ENCODE measurements at places on chromosomes 7 and 10. TPM values are rescaled to one million over a fixed set of nuclear protein-coding genes. Genes with fewer than 3 reads are reported as not detected.

- no peak for DNase-seq
These were observed 4.4 kb upstream of the ST7 start for GRCh38 chr7:116948934-116949333.

The SCIN gene
- total RNA-seq = 3.9 TPM

- no peak for DNase-seq
These were observed 67.4 kb downstream of the PDGFA start for GRCh38 chr7:452226-452751.

The AKR1C4 gene
- total RNA-seq = not detected

The STAMBPL1 gene
- 3.8 TPM for total RNA-seq

DNA sequence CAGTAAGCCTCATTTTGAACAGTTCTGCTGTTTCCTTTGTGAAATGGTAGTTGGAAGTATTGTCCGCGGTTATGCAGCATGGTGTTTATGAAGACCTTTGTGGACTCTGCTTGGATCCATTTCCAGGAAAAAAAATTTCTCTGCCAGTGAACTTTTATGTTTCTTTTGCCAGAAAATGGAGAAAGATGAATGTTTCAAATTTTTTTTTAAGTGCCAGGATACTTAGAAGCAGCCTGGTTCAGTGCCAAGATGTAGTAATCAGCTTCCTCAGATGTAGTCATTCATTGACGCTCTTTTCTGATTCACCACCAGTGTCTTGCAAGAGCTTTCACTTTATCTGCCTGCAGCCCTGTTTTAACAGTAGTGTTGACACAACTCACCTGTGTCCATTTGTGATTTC lies 258.2 kb downstream of the SDK1 start:
- no peak for DNase-seq

GRCh38 chr7:155529845-155530244 lies 16.5 kb downstream of the CNPY1 start:
- no peak for DNase-seq

GRCh38 chr7:103418241-103418640 lies 27.8 kb downstream of the SLC26A5 start:
- no peak for DNase-seq

DNA sequence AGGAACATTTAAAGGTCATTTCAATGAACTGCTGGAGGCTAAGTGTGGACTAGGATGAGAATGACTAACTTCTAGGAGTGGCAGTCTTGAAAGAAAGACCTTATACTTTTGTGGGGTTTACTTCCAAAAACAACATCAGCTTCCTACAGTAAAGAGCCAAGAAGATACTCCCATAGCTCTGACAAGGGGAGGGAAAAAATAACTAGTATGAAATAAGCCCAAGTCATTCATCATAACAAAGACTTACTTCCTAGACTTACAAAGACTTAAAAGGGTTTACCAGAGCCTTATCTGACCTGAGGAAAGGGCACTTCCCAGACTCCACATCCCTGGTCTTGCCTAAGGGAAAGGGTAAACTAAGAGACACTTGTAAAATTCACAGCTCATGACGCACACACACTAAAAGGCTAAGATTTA lies 31.7 kb downstream of the ARHGAP12 start:
- no peak for DNase-seq

DNA sequence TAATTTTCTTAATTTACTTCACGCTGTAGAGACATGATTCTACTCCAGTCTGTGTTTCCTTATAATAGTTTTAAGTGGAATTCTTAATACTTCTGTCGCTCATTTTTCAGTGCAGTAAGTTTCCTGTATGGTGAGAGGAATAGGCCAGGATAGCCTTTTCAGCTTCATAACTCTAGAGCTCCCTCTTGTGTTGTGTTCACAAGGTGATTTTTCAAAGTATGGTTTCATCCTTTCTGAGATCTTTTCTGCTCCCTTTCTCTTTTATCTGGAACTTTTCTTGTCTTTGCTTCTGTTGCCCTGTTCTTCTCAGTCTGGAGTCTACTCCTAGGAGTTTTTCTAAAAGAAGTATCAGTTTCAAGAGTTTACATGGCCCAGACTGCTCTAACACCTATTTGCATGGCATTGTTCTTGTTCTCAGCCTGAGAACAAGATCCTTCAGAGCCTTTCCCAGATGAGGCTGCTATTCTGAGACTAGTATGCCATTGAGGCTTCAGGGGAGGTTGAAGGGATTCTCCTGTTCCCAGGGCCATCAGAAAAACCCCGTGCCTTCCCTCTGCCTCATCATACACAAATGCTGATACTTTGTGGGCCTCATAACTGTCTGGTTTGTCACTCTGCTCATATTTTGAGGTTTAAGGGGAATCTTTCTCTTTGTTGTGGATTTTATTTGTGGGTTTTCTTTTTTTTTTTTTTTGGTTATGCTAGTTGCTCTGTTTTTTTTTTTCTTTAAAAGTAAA lies 21.8 kb downstream of the NET1 start:
- DNase-seq = no peak

GRCh38 chr10:132056663-132057062 lies 9.1 kb upstream of the JAKMIP3 start:
- DNase-seq = no peak

DNA sequence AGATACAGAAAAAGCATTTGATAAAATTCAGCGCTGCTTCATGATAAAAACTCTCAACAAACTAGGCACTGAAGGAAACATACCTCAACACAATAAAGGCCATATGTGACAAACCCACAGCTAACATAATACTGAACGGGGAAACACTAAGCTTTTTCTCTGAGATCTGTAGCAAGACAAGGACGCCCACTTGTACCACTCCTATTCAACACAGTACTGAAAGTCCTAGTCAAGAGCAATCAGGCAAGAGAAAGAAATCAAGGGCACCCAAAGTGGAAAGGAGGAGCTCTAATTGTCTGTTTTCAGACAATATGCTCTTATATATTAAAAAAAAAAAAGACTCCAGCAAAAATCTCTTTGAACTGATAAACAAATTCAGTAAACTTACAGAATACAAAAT lies 13.3 kb downstream of the DIP2C start:
- DNase-seq = no peak

- no peak for DNase-seq
These were observed 29.3 kb downstream of the TMEM248 start for GRCh38 chr7:66950311-66950710.

DNA sequence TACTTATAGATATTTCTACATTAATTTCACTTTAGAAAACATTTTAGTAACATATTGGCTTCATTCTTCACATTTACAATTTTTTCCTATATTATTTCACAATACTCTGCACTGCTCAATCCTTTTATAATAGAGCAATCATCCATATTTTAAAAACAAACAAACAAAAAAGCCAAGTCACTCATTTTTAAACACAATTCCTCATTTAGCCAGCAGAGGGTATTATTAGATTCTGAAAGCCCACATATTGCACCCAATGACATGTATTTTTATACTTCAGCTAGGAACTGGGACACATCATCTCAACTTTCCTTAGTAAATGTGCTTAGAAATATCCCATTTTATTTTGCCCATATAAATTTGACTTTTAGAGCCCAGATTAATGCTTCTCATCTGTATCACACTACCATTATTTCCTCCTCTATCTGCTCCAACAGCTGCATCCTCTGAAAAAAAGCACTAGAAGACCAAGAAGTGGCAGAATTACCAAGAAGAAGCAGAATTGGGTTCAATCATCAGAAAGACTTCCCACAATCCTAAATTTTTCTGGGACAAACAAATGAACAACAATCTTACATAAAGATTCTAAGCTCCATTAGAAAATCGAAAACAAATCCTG lies 29.5 kb downstream of the CTNNA3 start:
- no peak for DNase-seq

The FAM25A gene
- total RNA-seq = not detected

Data from mesothelial cell of epicardium (in vitro differentiated cells).